Lower lobe of right lung (tissue), 2 donors: ENCODE measurements at places on chromosomes 2 and 18.

- DNase-seq = no peak
Observed at GRCh38 chr2:217981971-217982370, 20.8 kb downstream of the TNS1 start.

GRCh38 chr2:181116261-181116660, 135.9 kb downstream of the UBE2E3 start:
- DNase-seq = no peak

GRCh38 chr2:75342504-75343175, 143.3 kb upstream of the TACR1 start:
- no peak for DNase-seq

DNA sequence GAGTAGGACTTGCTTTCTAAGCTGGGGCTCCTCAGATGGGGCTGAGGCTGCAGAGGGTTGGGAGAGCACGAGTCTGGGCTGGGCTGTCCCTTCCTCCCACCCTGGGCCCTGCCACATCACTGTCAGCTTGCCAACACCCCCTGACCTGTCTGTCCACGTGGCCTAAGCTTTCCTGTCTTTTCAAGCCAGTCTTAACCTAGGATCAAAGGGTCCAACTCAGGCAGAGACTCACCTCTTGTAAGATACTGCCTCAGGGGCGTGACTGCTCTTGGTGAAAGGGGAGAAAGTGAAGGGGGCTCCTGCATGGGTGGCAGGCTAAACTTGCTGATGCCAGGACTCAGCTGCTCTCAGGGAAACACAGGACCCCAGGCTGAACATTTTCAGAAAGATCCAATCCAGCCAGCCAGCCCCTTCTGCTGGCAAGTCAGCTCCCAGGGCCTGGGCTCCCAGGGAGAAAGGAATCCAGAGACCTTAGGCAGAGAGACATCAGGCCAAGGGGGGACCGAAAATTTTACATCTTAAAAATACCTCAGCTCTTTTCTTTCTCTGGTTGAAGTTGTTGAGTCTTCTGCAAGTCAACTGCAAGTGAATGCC, 144.2 kb upstream of the ID2 start:
- no peak for DNase-seq

DNA sequence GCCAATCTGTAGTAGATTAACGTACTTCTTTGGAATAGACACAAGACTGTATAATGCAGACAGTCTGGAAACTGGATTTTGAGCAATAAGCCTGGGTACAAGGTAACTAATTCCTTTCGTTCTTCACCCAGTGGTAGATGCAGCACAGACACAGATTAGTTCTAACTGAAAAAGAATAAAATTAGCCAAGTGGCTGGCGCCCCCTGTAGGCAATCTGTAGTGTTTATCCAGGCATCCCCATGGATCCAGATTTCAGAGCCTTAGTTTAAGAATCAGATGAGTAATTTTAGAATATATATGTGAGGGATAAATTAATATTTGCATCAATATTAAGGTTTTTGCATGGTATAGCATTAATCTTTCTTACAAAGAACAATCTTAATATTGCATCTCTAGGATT, 563.9 kb downstream of the DCC start:
- DNase-seq = peak; percentile 47

- DNase-seq = no peak
Observed at GRCh38 chr18:78419171-78419570, 560.4 kb upstream of the SALL3 start.
